T-helper 2 cell treated with Interferon-gamma antibody and Interleukin-4, amounts not matched to agents 5 μg/mL and 100 μg/mL, for 36 hours (primary cell): ENCODE measurements at places on chromosomes 2 and 18.
A peak's percentile ranks its signal among the peaks of the same experiment; 100 is the strongest.

DNA sequence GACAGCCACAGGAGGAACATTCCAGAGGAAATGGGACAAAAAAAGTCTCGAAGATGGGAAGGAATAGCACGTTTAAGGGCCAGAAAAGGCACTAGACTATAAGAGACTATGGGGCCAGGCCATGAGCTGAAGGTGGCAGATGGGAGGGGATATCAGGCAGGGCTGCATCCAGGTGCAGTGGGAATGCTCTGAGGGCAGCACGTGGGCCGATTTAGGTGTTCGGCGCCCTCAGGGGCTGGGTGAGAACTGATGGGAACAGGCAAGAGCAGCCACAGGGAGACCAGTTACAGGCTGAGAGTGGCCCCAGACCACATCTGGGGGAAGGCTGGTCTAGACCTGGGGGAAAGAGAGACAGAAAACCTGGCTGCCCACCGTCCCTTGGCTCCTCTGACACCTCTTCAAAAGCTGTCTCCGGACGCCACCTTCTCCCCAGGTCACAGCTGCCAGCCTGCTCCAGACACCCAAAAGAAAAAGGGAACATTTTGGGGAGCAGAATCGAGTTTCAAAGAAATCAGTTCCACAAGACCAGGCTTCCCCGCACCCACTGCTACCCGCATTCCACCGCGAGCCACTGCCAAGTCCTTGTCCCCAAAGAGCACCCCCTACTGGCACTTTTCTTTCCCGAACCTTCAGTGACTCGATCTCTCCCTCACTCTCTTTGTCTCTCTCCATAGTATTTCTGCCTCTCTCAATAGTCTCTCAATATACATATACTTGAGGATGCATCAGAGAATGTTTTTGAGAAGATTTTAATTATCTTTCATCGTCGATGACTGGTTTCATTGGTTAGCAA, 190.1 kb upstream of the AGAP1 start:
- DNase-seq: no peak

GRCh38 chr2:189982780-189983394, 79.6 kb downstream of the MSTN start:
- no peak for DNase-seq

DNA sequence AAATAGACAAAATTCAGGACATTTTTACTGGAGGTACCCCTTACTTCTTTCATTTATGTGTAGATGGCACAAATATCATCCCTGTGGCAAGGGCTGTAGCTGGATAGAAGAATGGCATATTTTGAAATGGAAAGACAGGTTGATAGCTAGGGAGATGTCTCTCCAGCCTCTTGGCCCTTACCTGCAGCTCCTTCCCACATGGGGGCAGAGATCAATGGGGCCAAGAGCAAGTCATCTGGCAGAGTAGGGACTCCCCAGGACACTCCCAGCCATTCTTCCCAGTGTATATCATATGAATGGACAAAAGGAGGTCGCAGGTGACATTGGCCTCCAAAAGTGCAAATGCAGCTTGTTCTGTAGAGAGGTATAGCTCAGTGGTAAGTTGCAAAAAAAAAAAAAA, 192.2 kb upstream of the ATP5MC3 start:
- no peak for DNase-seq

DNA sequence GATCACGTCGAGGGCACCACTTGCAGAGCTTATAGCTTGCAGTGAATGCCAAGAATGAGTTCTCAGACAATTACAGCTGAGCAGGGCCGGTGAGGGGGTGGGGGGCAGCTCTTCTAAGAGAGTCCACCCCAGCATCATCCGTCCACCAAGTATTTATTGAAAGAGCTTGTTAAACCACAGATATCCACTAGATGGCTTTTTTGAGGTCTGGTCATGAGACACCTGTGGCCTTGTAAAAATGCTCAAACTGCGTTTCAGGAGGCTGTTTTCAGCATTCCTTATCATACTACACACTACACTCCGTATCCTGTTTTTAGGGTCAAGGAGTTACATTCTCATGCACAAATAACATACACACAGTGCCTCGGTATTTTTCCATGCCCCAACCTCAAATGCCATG, 51.5 kb downstream of the DNAJC10 start:
- DNase-seq: no peak

DNA sequence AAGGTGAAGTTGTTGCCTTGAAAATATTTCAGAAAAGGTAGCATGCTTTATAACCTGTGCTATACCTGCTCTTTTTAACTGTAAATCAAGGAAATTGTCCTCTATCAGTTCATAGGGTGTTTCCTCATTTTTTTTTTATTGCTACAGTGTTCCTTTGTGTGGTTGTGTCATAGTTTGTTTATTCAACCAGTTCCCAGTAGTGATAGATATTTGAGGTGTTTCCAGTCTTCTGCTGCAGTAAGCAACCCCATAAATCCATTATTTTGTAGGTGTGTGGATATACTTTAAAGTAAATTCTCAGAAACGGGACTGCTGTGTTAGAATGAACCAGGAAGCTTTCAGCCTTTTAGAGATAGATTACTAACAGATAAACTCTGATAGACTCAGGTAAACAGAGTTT, 39.6 kb downstream of the SEMA4F start:
- no peak for DNase-seq

DNA sequence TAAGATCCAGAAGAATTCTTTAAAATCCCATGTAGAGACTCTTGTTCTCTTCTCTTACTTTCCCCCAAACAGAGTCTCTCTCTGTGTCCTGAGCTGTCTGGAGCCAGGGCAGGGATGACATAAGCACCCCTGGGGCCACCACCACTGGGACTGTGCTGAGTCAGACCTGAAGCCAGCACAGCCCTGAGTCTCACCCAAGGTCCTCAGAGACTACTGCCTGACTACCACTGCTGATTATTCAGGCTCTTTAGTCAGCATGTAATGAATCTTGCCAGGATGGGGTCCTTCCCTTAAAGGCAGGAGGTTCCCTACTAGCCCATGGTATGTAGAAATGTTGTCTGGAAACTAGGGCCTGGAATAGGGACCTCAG, 34.9 kb upstream of the DYNC1I2 start:
- no peak for DNase-seq

DNA sequence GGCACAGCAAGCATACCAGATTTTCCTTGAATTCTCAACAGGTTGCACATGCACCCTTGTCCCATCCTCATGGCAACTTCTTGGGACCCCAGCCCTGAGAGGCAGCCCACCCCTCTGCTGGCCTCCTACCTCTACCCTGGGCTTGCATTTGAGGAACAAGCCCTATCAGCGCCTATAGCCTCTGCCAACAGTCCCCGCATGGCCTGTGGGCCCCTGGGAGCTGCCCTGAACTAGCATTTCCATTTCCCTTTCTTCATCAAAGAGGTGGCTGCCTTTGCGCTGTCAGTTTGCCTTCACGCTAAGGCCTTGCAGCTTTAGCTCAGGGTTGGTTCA, 5.4 kb upstream of the ZAP70 start:
- no peak for DNase-seq

GRCh38 chr18:77608807-77609206, 359.2 kb downstream of the GALR1 start:
- no peak for DNase-seq

- DNase-seq: peak; percentile 21
Observed at GRCh38 chr2:234951664-234952269, at the start of gene SH3BP4. Gene SH3BP4 (plus strand): TSS chr2:234952017. CDS start chr2:235035003, 82,986 bp downstream.

- DNase-seq: no peak
Observed at GRCh38 chr2:7992612-7993602, 688.9 kb upstream of the ID2 start.
